ENCODE measurements at places on chromosomes 3 and 15. TPM values are rescaled to one million over a fixed set of nuclear protein-coding genes. Genes with fewer than 3 reads are reported as not detected.

Gene ZNF860
- 8.6 TPM for total RNA-seq

Gene DYNLT2B
- 10.9 TPM for total RNA-seq

Gene GALNT15
- not detected for total RNA-seq

DNA sequence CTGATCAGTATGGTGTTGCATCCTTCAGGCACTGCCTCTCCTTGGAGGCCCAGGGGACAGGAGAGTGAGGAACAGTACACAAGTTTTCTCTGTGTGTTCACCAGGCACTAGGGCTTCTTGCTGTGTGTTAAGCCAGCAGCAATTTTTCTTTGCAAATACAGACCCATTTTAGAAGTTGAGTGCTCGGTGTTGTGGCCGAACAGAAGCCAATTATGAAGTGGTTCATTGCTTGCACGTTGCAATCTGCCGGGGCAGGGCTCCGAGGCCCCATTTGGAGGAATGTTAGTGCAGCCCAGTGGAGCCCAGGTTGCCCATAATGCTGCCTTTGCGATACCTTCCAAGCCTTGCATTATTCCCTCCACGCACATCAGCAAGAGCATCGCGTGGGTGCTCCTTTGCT is 51.0 kb downstream of the EPHB1 start:
- DNase-seq, result no peak
- no peaks in the 10 kb centered on the region for H3K4me1 ChIP-seq
- H3K4me3 ChIP-seq, result no peak overlapping the region
- no peaks in the 10 kb centered on the region for H3K36me3 ChIP-seq

Data from H1 (cell line).